ENCODE measurements at places on chromosomes 2 and 18.
A peak's percentile ranks its signal among the peaks of the same experiment; 100 is the strongest.

- no peak for DNase-seq
Observed at GRCh38 chr2:131801210-131801744, 273.6 kb downstream of the CCDC74A start.

DNA sequence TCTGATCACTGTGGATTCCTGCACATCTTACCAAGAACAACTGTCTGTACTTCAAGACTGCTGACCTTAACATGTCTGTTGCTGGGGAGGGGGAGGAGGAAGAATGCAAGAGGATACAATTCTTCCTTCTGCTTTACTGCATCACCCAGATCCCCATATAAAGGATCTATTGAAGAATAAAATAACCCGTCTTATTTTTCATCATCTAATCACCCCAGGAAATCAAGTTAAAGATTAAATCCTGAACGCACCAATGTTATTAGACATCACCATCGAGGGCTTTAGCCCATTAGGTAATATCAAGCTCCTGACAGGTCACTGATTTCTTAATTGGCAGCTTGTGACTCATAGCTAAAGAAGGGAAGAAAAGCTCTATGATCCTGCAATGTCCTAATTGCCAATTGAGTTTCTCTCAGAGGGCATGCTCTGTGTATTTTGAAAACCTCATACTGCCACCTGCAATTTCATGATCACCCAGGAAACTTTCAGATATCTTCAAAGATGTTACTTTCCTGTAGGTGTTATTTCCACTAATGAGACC is 75.4 kb upstream of the KCNE4 start:
- no peak for DNase-seq

DNA sequence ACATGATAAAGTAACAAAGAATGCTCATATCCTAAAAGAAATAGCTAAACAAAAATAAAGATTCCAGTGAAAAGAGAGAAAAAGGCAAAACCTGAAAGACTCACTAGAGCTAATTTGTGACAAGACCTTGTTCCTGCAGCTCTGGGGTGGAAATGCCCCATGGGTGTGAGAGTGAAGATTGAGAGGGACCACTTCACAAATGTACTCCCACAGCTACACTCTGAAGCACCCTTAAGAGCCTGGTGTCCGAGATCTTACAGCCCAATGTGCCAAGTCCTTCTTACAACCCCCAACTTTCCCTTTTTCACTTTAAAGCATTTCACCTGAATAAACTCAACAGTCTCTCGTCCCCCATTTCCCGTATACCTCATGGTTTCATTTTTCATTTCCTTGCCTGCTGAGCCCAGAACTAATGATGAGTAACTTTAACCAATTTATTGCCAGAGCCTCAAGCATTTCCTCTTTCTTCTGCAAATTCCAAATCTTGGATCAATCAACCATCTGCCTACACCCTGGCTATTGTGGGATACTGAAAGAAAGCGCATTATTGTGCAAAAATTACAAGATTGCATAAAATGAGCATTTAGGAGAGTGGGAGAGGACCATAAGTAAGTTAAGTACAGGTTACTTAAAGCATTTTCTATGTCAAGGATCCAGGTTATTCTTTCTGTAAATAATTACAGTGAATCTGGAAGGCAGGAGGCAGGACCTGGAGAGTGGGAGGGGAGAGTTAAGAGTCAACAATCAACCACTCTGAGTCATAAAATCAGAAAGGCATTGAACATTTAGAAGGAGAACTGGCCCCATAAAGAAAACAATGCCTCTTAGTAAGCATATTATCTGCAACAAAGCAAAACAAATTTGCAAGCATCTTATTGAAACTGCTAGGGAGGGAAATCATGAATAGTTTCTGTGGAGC is 804.4 kb upstream of the CELF4 start:
- no peak for DNase-seq

DNA sequence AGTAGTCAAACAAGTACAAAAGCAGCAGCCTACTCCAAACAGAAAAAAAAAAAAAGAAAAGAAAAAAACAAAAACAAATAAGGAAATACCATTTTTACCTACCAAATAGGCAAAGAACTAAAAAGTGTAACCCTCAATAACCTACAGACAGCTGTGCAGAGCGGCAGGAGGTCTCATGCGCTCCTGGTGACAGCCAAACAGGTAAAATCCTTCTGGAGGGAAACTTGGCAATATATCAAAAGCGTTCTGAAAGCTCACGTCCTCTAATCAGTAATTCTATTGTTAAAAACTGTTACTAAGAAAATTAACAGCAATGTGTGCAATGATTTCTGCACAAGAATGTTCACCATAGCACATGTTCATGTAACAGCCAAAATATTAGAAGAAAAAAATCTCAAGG is 105.6 kb downstream of the AFF3 start:
- no peak for DNase-seq

- no peak for DNase-seq
Observed at GRCh38 chr2:70671092-70671675, 96.8 kb downstream of the ADD2 start.

DNA sequence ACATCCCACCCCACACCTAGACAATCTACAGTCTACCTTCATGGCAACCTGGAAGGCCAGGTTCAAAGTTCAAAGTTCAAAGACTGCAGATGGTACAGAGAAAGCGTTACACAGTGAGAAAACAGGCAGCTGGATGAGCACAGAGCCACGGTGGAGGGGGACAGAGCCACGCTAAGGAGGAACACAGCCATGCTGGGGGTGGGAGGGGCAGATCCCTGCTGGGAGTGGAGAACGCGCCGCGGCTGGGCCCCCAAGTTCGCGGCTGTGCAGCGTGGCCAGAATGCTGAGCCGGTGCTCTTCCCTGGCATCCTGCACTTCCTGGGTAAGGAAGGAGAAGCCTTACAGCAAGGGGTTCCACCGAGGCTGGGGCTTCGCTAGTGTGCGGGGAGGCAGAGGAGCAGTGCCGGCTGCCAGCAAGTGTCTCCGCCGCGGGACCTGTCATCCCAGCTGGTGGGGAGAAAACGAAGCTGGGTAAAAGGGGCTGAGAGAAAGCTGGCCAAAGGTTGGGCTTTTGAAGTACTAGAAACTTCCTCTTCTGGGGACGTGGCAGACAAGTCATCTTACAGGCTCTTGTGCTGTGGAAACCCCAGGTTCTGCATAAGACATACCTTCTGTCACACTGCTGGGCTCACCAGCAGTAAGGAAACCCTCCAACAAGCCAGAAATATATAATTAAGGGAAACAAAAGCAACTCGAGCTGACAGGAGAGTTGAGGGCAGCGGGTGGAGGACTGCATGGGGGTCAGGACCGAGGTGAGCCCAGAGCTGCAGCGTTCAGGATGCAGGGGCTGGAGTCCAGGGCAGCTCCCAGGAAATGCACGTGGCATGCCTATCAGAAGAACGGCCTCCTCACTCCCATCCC is 115.5 kb downstream of the HDAC4 start:
- no peak for DNase-seq

DNA sequence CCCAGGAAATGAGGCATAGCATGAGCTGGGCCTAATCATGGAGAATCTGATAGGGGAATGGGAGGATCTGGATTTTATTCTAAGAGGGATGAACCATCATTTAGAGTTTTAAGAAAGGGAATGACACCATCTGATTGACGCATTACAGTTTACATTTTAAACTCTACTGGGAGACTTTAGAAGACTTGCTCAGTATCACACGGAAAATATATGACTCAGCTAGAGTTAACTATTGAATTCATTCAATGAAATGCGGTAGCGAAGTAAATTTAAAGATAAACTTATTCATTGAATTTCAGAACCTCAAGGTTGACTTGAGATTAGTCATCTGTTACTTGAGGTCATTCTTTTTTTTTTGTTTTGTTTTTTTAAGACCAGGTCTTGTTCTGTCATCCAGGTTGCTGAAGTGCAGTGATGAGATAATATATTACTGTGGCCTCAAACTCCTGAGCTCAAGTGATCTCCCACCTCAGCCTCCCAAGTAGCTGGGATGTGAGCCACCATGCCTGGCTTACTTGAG is 25.0 kb downstream of the MC4R start:
- no peak for DNase-seq

GRCh38 chr2:46490521-46491141 is 11.3 kb downstream of the TMEM247 start:
- DNase-seq: peak; percentile 50

GRCh38 chr18:723541-724080 is 11.2 kb upstream of the ENOSF1 start:
- DNase-seq: no peak

DNA sequence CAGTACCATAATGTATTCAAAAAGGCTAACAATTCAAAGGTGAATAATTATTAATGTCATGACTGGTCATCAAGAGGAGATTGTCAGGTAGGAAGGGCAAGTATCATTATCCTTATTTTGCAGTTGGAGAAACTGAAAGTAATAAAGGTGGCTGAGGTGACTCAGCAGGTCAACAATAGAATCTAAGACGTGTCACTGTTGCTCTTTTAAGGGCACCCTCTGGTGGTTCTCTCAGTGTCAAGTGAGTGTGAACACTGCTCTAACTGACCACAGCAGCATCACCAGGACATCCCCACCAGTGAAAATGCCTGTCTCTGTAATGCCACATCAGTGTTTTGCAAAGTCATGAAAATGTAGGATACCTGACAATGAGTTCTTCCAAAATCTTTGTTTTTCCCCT is 69.7 kb downstream of the DCC start:
- no peak for DNase-seq

All from left kidney (tissue), 8 donors.